ENCODE measurements at places on chromosomes 4 and X.

DNA sequence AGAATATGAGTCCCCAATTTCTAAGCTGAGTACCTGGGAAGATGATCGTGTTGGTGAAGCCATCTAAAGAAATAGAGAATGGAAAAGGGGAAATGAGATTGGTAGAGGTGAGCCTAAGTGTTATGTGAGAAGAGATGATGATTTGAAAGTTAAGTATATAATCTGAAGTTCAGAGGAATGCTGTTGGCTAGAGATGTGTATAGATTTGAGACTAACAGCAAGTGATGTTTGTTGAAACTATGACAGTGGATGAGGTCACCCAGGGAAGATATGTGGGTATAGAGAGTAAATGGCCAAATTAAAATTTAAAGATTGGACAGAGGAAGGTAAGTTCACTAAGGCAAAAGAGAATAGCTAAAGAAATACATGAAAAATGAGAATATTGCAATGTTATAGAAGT is 324.2 kb downstream of the MAPK10 start:
- DNase-seq: no peak

- DNase-seq: no peak
Observed at GRCh38 chr4:55158957-55159356, 33.6 kb upstream of the KDR start.

- no peak for DNase-seq
Observed at GRCh38 chr4:180106122-180106521, 2137.1 kb upstream of the TENM3 start.

GRCh38 chrX:13078739-13079444 is 34.5 kb upstream of the FAM9C start:
- DNase-seq: no peak

DNA sequence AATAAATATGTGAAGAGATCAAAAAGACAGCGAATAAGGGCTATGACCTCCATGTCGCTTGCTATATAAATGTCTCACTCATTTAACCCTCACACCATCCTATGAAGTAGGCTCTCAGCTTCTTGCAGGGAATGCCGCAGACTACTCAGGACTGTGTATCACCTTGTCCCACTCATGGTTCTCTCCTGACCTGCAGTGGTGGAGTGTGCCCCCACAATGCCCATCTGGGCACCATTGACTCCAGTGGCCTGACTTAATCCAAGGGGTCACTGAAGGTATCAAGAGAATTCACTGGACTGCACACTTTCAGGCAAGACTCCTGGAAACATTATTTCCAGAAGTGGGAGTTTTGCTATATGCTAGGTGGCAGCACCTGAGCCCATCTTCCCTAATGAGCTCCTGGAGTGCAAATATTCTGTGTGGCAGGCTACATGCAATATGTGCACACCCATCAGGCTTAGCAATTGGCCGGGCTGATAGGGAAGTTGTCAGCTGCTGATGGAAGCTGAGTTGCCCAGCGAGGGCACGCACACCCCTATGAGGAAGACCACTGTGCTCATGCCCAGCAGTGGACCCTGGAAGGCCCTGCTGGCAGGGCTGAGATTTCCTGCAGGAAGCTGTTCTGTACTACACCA is 8.2 kb upstream of the EFNB1 start:
- DNase-seq: no peak

GRCh38 chr4:37889849-37890800 is 759 bp upstream of the TBC1D1 start:
- peak; percentile 8 for DNase-seq

DNA sequence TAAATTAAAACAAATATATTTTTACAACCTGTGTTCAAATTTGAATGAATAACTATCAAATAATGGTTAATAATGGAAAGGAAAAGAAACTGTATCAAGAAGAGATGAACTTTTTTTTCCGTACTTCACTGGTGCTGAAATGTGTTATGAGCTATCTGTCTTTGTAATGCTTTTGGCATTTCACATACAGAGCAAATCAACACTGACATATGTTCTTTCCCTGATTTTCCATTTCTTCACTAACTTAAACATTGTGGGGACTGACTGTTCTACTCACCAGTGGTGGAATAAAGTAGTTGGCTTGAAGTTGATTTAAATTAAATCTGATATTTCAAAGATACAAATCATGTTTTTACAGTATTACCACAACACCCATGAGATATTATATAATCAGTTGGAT is 304.0 kb upstream of the BMP3 start:
- DNase-seq: no peak

DNA sequence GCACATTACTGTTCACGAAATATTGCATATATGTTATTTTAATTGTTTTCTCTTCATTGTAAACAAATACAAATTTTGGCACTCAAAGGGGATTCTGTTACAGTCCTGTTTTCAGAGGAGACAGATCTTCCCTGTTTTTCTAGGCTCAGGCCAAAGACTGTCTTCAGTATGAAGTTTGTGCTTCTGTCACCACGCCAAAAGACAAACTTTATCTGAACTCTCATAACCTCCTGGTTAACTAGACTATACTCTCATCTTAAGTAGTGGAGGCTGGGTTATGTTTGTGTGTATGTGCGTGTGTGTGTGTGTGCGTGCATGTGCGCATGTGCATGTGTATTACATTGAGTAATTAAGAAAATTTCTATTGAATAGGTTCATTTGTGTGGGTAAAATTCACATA is 676.8 kb upstream of the HS3ST1 start:
- no peak for DNase-seq

GRCh38 chr4:2977211-2978088 is 14.1 kb downstream of the GRK4 start:
- DNase-seq: no peak

GRCh38 chr4:41296995-41297394 is 40.3 kb downstream of the UCHL1 start:
- DNase-seq: no peak

GRCh38 chr4:153166716-153167501 is 37.3 kb upstream of the TRIM2 start:
- no peak for DNase-seq

DNA sequence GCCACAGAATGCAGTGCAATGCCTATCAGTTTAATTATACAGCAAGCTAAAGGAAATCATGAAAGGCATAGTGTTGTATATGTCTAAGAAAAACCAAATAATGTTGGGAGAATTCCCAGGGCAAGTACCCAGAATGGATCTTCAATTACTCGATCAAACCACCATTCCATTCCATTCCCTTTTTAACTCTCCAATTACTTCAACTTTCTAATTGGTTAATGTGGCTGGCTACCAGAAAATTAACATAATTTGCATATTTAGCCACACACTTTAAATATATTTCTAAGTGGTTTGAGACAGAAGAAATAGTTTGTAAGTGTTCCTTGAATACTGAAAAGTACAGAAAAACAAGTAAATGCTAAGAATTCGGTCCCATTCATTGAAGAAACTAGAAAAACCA is 111.5 kb upstream of the NAP1L5 start:
- DNase-seq: no peak

GRCh38 chr4:65510976-65511375 is 159.3 kb downstream of the EPHA5 start:
- DNase-seq: no peak

DNA sequence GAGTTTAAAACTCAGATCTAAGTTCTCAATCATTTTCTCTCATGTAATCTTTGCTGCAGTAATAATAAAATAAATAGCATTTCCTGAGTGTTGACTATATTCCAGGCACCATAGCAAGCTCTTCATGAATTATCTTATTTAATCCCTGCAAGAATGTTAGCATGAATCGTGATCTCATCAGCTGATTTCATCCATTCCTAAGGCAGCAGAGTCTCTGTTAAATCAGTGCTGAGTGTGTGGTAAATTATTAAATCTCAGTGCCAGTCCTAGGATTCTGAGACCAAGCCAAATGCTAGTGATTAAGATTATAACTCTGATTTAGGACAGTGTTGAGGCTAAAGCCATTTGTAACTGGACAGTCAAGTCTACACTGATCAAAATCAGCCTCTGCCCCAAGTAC is 240.3 kb upstream of the TAPT1 start:
- no peak for DNase-seq

DNA sequence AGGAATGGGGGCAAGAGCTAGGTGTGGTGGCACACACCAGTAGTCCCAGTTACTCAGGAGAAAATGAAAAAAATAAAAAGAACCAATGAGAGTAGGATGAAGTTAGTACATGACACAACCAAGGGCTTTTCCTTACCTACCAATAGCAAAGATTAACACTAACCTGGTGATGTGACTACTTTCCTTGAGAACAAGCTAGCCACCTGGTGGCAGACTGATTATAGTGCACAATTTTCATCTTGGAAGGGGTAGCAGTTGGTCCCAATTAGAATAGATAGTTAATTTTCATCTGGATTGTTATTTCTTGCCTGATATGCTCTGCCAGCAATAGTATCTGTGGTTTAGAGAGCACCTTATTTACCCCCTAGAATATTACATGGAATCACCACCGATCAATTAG is 1216.8 kb upstream of the PABPC4L start:
- DNase-seq: no peak

- DNase-seq: no peak
Observed at GRCh38 chrX:53373307-53373706, 49.1 kb downstream of the SMC1A start.

GRCh38 chr4:17726911-17727310 is 54.5 kb downstream of the FAM184B start:
- no peak for DNase-seq

- DNase-seq: no peak
Observed at GRCh38 chr4:4387531-4388310, 819 bp downstream of the NSG1 start.

GRCh38 chr4:156685308-156685707 is 286.3 kb downstream of the PDGFC start:
- DNase-seq: no peak

DNA sequence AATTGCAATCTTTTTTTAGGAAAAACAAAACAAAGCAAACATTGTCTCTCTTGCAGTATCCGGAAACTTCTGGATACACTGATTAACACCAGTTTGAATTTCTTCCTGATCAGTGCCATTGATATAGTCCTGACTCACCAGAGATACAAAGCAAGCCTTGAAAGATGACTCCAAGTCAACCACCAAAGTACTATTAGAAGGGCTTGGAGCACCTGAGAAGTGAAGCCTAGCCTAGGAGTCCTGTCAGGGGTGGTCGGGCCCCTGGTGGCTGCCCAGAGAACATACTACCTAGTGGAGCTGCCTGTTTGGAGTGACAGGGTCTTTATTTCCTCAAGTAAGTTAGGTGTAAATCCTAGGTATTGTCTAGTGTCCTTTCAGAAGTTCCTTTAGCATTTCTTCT is 593.2 kb downstream of the ZNF674 start:
- no peak for DNase-seq

GRCh38 chr4:40511036-40511614 is 118.5 kb downstream of the RBM47 start:
- DNase-seq: no peak

DNA sequence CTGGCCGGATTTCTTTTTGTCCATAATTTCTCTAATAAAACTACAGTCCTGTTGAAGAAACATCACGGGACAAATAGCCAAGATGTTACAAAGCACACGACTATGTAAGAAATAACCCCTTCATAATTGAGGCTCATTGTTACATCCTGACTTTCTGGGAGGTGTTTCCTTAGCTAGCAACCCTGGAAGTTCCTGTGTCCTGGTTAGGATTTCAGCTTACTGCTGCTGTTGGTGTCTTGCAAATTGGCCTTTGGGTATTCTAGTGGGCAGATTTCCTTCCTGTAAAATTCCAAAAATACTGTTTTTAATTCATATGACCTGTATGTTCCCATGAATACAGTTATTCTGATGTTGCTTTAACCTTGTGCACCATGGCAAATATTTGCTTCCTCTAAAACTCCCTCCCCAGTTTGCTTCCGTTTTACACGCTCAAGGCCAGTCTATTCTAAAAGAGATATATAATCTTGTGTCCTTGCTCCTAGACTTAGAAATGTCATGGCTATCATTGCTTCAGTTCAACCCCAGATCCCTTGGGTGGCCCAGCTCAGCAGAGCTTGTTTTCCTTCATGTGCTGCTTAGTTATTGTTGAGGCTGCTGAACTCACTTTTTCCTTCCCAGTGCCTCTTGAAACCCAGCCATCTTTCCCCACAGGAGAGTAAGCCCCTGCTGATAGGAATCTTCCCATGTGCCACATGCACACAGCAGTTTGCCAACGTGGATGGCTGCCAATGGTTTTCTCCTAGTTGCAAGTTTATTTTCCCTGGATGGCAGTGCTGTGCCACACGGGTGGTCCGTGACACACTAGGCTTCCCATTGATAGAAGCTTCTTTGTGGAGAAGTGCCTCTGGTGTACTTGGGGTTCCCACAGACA is 75.8 kb downstream of the TSPAN7 start:
- no peak for DNase-seq

DNA sequence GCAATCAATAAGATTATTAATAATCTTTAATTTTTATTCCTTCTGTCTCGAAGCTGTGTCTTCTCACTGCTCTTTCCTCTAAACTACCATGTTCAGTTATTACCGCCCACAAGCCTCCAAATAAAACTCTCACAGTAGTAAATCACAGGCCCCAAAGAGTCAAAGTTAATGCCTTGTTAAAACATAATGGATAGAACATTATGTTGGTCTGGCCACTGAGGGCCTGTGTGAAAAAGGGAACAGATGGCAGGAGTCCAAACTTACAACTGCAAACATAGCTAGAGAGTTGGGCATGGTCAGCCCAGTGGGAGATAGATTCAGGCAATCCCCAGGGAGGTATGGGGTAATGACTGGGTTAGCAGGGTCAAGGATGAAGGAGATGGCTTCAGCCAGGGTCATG is 84.6 kb upstream of the TNIP3 start:
- DNase-seq: no peak

- no peak for DNase-seq
Observed at GRCh38 chr4:42768125-42768748, 111.3 kb upstream of the ATP8A1 start.

DNA sequence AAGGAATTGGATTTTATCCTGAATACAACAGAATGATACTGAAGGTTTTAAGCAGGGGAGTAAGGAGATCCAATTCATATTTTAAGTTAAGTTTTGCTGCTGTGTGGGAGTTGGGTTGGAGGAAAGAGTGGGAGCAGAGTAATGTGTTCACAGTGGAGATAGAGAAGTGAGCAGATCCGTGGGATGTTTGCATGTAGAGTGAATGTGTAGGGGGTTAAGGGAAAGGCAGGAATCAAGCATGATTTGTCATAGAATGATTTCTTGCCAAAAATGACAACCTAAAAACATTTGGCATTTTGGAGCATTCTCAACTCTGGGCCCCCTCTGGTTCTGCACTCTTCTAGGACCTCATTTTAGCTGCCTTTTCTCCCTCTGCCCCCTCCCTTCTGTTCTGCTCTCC is 76.6 kb downstream of the ARHGAP10 start:
- DNase-seq: no peak

DNA sequence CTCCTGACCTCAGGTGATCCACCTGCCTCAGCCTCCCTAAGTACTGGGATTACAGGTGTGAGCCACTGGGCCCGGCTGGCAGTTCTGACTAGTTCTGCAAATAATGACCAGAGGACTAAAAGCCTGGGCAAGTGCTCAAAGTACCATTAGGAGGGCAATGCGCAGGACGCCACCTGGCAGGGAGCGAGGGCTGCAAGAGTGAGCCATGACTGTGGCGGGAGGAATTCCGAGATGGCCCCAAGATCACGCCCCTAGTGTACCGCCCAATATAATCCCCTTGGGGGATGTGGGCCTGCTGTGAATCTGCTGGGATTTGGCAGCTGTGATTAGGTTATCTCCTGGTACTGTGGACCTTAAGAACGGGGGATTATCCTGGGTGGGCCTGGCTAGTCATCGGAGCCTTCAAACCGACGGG is 26.2 kb upstream of the GPR78 start:
- no peak for DNase-seq
